ENCODE measurements at places on chromosomes 2 and 18.

DNA sequence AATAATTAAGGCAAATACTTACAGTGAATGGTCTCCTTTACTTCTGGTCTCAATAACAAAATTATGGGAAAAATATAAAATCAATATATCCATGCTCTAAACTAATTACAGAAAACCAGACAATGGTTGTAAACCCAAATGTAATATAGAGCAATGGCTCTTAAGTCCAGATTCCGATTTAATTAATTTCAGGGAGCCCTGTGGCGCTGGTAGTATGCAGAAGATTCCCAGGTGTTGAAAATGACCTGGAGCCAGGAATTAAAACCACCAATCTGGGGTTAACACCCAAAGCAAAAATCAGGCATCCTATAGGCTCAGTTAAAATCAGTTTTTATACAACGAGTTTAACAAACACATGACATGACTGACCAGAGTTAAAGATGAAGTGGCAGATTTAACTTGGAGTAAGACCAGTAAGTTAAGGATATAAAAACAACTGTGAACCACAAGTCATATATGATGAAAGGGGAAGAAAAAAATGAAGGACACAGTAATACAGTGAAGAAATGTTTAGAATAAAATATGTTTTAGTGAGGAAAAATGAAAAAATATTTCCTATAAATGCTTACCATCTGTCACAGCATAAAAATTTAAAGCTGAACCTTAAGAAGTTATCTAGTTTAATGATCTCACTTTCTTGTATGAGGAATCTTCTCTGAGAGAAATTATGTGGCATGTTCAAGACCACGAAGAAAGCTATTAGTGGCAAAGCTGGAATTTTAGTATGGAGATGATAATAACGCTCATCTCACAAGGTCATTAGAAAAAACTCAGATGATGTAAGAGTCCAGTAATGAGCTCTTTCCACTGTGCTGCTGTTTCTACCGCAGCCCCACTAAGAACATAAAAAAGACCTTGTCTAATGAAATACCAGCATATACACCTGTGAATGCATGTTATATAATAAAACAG is 45.8 kb upstream of the FLACC1 start:
- peak; percentile 91 for DNase-seq

GRCh38 chr2:177178797-177179196 is 33.8 kb upstream of the HNRNPA3 start:
- DNase-seq: no peak

GRCh38 chr2:158598862-158599517 is 142.2 kb downstream of the PKP4 start:
- DNase-seq: peak; percentile 3

DNA sequence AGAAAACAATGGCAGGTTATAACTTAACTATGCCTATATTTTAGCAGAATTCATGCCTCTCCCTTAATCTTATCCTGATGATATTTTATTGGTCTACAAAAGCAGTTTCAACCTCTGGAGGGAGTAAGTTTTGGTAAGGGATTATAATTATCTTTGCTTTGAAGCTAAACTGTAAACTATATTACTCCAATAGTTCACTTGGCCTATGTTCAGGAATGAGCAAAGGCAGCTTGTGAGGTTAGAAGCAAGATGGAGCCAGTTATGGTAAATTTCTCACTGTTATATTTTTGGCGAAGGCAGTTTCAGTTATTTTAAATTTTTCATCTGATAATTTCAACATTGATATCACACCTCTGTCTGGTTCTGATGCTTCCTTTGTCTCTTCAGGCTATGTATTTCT is 192.5 kb upstream of the RGPD4 start:
- DNase-seq: peak; percentile 25

DNA sequence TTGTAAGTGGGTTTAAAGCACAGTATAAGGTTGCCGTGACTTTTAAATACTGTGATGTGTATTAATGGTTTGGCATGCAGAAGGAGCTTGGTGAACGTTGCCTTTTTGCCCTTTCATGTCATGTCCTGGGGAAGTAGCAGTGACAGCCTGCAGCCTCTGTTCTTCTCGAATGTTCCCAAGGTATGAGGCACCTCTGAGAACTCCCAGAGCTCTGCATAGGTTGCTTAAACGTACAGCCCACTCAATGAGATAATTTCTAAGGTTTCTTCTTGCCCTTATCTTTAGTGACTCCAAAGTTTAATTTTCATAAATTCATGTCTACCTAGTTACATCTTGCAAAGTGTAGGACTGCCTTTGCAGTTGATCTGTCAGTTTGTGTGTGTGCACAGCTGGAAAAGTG is 36.7 kb downstream of the PARD3B start:
- no peak for DNase-seq

DNA sequence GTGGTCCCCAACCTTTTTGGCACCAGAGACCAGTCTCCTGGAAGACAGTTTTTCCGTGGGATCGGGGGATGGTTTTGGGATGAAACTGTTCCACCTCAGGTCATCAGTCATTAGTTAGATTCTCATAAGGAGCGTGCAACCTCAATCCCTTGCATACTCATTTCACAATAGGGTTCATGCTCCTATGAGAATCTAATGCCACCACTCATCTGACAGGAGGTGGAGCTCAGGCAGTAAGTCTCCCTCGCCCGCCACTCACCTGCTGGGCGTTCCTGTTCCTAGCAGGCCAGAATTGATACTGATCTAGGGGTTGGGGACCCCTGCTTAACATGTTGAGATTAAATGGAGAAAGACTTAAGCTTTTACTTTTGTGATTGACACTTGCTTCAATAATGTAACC is 9.9 kb downstream of the NABP1 start:
- no peak for DNase-seq

- DNase-seq: peak; percentile 28
Observed at GRCh38 chr18:3380384-3380961, 69.5 kb upstream of the TGIF1 start.

DNA sequence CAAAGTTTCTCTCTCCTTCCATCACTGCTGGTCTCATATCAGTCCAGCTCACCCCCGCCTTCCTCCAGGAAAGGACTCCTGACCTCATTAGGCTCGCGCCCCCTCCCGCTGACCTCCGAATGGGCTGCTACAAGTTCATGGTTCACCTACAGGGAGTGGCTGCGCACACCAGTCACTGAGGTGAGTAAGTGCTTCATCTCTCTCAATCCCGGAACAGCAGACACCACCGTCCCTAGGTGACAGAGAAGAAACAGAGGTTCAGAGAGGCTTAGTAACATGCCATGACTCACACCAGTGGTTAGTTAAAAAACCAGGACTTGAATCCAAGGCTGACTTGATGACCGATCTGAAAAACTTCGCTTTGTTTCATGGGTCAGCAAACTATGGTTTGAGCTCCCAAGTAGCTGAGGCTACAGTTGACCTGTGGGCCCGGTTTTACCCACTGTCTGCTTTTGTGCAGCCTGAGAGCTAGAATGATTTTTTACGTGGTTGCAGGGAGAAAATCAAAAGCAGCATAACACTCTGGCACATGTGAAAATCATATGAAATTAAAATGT is 42.0 kb downstream of the ZFP36L2 start:
- peak; percentile 63 for DNase-seq

DNA sequence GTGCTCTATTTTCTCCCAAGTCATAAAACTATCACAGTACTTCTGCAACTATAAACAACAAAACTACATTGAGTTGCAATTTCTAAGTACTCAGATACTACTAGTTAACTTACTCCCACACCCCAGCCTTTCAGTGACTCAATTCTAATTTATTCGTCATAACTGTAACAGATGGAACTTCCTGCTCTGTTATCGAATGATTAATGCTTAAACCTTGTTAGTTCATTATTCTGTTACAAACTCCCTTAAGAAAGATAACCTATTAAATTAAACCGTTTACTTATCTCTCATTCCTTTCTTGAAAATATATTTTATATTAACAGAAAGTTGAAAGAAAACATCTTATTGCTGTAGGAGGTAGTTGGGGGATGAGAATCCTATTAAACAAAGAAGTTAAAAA is 17.0 kb downstream of the TNFAIP6 start:
- DNase-seq: peak; percentile 77

GRCh38 chr2:128178650-128179460 is 87.9 kb downstream of the UGGT1 start:
- DNase-seq: peak; percentile 65

GRCh38 chr2:127089478-127090235 is 17.3 kb downstream of the BIN1 start:
- DNase-seq: no peak

DNA sequence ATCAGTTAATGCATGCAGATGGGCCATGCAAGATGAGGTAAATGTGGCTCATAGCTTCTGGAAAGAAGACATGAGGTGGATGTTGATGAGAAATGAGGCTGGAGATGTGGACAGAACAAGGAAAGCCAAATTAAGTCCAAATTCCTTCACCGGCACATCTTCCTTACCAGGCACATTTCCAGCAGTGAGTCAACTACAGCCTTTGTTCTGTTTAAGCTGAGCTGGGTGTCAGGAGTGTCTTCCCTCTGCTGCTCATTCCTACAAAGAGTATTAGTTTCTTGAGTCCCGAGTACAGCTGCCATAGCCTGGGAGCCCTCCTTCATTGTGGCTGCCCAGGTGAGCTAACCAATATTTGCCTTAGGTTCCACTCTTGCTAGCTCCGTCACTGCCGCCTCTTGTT is 945.0 kb downstream of the SLC4A3 start:
- peak; percentile 12 for DNase-seq

DNA sequence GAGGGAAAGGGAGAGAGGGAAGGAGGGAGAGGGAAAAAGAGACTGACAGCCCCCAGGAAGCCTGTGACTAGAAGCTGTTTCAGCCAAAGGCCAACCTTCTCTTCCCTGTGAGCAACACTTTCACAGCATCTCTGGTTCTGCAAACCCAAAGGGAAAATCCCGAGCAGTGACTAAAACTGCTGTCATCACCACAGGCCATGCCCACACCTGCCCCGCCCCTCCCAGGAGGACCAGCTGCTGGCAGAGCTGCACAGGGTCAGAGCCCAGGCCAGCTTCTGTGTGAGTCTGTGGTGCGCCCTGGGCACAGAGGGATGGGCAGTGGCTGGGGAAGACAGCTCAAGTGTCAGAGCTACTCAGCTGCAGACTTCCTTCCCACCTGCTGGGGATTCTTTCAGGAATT is 64.9 kb upstream of the OTOS start:
- peak; percentile 13 for DNase-seq

- DNase-seq: no peak
Observed at GRCh38 chr2:77328134-77328931, 193.8 kb downstream of the LRRTM4 start.

DNA sequence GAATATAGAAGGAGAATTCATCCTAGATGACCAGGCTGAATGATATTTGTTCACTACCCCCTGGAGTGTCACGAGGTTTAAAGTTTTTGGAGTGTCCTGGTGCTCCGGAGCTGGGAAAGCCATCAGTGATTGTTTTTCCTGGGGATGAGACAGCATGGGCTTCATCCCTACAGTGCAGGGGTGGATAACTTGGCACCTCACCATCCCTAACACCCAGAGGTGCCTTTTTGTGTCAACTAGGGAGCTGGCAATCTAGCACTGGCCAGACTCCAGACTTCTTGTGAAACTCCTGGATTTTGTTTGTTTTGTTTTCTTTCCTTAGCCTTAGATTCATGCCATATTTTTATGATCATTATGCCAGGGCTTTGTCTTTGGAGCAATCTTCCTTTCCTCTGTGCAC is 164.8 kb downstream of the PRKCE start:
- DNase-seq: no peak

DNA sequence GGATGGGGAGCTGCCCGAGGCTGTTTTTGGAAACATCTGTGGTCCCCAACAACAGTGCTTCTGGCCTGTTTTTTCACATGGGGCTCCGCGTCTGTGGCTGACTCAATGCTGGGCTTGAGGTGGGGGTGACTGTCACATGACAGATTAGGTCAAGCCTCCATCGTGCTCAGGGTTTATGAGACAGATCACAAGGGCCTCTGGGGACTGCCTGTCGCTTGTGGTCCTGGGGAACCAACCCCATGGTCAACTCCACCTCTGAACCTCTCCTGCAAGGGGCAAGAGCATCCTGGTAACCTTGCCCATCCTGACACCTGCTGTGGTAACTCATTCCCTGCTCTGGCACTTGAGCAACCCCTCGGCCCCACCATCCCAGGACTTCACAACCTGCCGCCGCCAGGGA is 47.6 kb upstream of the SH3RF3 start:
- no peak for DNase-seq

GRCh38 chr2:124589971-124590370 is 564.9 kb downstream of the CNTNAP5 start:
- no peak for DNase-seq

GRCh38 chr2:207768168-207768865 is 1.4 kb downstream of the FZD5 start:
- no peak for DNase-seq

GRCh38 chr2:134308474-134309385 is 54.9 kb downstream of the MGAT5 start:
- no peak for DNase-seq

- DNase-seq: peak; percentile 49
Observed at GRCh38 chr2:71852141-71852711, 295.4 kb downstream of the CYP26B1 start.

DNA sequence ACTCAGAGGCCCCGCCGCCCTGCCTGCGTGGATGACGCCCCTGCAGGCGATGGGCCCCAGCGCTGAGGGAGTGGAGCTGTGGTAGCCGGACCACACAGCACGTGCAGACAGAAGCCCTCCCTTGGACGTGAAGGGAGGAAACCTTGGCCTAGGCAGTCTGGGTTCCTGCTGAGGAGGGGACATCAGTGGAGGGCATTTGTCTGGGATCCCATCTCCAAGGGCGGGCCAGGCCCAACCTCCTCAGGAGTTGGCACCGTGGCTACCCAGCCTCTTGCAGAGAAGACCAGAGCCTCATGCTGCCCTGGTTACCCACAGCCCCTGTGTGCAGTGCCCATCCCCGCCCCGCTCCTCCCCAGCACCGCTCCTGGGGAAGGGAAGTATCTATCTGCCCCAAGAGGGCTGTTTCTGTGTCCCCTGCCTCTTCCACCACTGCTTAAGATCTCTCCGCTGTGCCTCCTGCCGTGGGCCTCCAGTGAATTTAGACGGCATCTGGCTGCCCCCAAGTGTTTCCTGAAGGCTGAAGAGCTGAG is 241.8 kb downstream of the KLHL29 start:
- no peak for DNase-seq

- peak; percentile 77 for DNase-seq
Observed at GRCh38 chr2:71919708-71920107, 228.0 kb downstream of the CYP26B1 start.

DNA sequence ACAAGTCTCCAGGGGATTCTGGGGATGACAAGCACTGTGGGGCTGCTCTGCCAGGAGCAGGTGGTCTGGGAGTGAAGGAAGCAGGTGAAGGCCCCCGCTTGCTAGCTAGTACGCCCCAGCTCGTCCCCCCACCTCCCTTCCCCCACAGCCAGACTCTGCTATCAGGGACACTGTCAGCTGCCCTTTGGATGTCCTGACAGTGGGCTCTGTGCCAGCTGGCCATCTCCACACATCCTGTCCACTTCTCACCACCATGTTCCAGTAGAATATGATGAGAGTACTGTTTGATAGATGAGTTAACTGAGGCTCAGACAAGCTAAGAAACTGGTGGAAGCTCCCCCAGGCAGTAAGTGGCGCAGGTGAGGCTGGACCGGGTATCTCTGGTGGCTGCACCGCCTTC is 276.2 kb downstream of the CELF4 start:
- DNase-seq: no peak

- DNase-seq: no peak
Observed at GRCh38 chr2:172333235-172333977, 94.0 kb upstream of the ITGA6 start.

All from fibroblast of skin of abdomen (primary cell).